Neural crest cell (in vitro differentiated cells): ENCODE measurements at places on chromosomes 4 and X. TPM values are rescaled to one million over a fixed set of nuclear protein-coding genes. Genes with fewer than 3 reads are reported as not detected.

Gene UGT2B15
- not detected in 2 replicates for total RNA-seq

Gene TXLNG
- total RNA-seq = 25.3 and 25.6 TPM in 2 replicates

DNA sequence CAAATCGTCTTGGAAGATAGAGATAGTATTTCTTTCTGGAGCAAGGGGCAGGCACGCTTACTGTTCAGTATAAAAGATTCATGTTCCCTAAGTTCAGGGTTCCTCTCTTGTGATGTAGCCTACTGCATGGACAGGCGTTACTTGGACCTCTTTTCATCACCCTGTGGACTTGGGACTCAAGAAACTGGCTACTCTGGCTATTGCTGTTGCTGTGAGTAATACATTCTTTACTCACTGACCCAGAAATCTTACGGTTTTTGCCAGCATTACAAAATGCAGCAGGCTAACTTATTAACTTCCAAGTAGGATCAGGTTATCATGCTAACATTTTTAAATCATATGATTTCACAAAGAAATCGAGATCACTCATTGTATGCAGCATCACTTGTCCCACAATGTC lies 12.8 kb upstream of the GUCY1B1 start:
- no peaks in the 10 kb centered on the region for H3K4me1 ChIP-seq
- no peak for DNase-seq
- H3K27me3 ChIP-seq = no peaks in the 10 kb centered on the region
- H3K4me3 ChIP-seq = no peak overlapping the region
- H3K27ac ChIP-seq = no peak overlapping the region

Gene ATP1B4
- total RNA-seq = not detected in 2 replicates

GRCh38 chr4:22597471-22597870 lies 81.6 kb upstream of the ADGRA3 start:
- H3K4me1 ChIP-seq = no peaks in the 10 kb centered on the region
- no peak for DNase-seq
- no peaks in the 10 kb centered on the region for H3K36me3 ChIP-seq

DNA sequence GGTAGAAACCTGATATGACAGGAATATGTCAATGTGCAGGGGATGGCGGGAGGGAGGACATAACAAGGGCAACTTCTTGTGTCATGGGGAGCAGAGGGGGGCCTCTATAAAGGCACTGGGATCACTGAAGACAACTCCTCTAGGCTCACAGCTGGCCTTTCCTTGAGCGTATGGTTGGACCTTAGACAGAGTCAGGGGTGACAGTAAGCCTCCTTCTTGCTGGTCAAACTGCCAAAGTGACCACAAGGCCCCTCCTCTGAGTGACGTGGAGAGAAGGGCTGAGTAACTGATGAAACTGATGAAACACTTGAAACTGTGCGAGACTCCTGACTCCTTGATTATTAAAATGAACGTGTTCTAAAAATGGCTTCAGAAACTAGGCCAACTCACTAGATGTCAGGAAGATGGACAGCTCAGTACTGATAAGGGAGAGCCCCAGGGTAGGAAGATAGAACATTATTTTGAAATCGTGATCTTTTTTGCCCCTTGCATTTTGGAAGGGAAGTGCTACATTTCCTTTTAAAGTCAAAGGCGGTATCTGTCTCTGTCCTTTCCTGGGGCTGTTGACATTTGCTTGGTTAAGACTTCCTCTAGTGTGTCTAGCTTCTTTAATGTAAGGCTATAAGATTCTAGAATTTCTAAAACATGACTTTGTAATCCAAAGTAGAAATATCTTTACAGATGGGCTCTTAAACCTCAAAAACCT lies 1.6 kb downstream of the RAB33A start:
- H3K4me1 ChIP-seq = peaks cover 54% of the 10 kb centered on the region
- no peaks in the 10 kb centered on the region for H3K27me3 ChIP-seq
- H3K36me3 ChIP-seq = peaks cover 8% of the 10 kb centered on the region
- peak overlapping the region; percentile 83 for H3K27ac ChIP-seq

Gene CXorf65
- not detected in 2 replicates for total RNA-seq

Gene CT83
- total RNA-seq = not detected in 2 replicates

Gene DOCK11
- total RNA-seq = 13.2 and 14.6 TPM in 2 replicates

Gene ADH1C
- total RNA-seq = not detected in 2 replicates

DNA sequence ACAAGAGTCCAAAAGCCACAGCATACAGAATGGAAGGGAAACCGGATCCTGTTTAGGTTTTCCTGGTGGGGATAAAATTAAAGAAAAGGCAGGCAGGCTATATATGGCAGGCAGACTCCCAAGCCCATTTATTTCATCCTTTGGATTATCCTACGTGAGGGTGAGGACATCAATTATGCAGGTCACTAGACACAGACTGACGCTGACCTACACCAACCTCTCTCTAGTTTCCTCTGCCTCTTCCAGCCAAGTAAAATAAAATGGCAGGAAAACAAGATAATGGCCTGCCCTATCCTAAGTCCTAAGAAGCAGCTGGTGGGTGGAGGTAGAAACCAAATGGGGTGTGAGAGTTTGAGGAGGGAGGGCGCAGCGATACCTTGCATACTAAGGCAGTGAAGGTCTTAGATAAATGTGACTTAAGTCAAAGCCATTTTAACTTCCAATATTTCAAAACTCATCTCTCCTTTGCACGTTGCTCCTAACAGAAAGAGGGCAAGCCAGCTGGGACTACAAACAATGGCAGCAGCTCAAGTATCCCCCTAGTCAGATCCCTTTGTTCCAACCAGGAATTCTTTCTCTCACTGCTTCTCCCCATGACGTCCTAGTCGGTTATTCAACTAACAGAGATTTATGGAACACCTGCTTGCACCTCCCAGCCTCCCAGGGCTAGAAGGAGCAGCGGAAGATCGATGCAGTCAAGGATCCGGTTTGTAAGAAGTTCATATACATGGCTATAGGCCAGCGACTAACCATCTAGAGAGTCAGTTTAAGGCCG lies 72.8 kb downstream of the IRF2 start:
- H3K4me3 ChIP-seq = peak overlapping the region; percentile 7
- H3K4me1 ChIP-seq = peaks cover 37% of the 10 kb centered on the region
- peak overlapping the region; percentile 88 for H3K27ac ChIP-seq
- peak; percentile 5 for DNase-seq
- H3K36me3 ChIP-seq = peaks cover 18% of the 10 kb centered on the region
- no peaks in the 10 kb centered on the region for H3K27me3 ChIP-seq

DNA sequence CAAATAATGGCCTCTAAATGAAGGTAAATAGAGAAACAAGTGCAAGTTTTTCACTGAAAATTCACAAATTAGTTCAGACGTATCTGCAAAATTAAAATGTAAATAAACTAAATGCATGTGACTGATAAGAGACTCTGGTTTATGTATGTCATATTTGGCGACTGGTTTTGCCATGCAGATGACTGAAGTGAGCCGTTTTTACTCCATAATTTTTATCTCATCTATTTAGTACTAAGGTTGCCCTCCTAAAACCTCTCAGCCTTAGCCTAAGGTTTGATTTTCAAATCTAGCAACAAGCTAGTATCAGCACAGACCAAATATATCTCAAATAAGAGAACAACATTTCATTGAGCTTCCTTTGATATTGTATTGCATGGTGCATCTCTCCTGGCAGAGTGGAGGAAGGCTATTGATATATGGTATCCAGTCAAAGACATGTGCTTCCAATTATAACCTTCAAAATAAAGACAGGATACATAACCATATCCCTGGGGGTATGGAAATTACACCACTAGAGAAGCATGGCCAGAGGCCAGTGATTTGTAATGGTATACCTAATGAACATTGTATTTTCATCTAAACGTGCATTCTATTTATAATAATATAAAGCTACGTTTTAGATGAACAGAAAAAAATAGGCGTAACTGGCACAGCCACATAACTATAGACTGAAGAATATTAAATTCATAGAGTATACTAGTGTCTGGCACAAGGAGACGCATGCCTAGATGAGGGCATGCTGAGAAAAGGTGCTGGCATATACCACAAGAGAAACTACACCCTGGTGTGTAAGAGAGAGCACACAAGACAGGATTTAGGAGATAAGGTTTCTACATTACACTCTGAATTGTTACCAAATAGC lies 392.6 kb upstream of the INTU start:
- no peaks in the 10 kb centered on the region for H3K36me3 ChIP-seq

Gene EXOC1
- total RNA-seq = 25.9 and 27.3 TPM in 2 replicates

Gene ZNF732
- total RNA-seq = 4.0 and 5.1 TPM in 2 replicates

- no peak overlapping the region for H3K4me3 ChIP-seq
- H3K4me1 ChIP-seq = peaks cover 12% of the 10 kb centered on the region
- no peak for DNase-seq
- H3K27ac ChIP-seq = no peak overlapping the region
These were observed 4.2 kb upstream of the ZXDB start for GRCh38 chrX:57587607-57588006.

GRCh38 chr4:143773998-143774895 lies 73.8 kb upstream of the FREM3 start:
- H3K36me3 ChIP-seq = no peaks in the 10 kb centered on the region
- peak; percentile 6 for DNase-seq
- H3K27ac ChIP-seq = no peak overlapping the region
- no peak overlapping the region for H3K4me3 ChIP-seq

- peaks cover 8% of the 10 kb centered on the region for H3K4me1 ChIP-seq
- no peak for DNase-seq
- no peaks in the 10 kb centered on the region for H3K27me3 ChIP-seq
- no peak overlapping the region for H3K4me3 ChIP-seq
- H3K36me3 ChIP-seq = peaks cover 8% of the 10 kb centered on the region
- H3K27ac ChIP-seq = no peak overlapping the region
These were observed 171.0 kb downstream of the FBXW7 start for GRCh38 chr4:152364883-152365282.

GRCh38 chrX:120485638-120486520 lies 16.8 kb upstream of the LAMP2 start:
- no peaks in the 10 kb centered on the region for H3K27me3 ChIP-seq
- H3K4me3 ChIP-seq = peak overlapping the region; percentile 89

Gene ABCB7
- total RNA-seq = 29.1 and 31.5 TPM in 2 replicates

GRCh38 chr4:20493761-20494353 lies 206.4 kb upstream of the PACRGL start:
- no peak for DNase-seq
- H3K4me1 ChIP-seq = peaks cover 15% of the 10 kb centered on the region
- no peak overlapping the region for H3K4me3 ChIP-seq
- H3K27me3 ChIP-seq = no peaks in the 10 kb centered on the region
- H3K36me3 ChIP-seq = no peaks in the 10 kb centered on the region
- no peak overlapping the region for H3K27ac ChIP-seq

GRCh38 chrX:153719238-153719637 lies 4.9 kb downstream of the BCAP31 start:
- no peak overlapping the region for H3K4me3 ChIP-seq
- peaks cover 13% of the 10 kb centered on the region for H3K4me1 ChIP-seq
- DNase-seq = no peak
- H3K27me3 ChIP-seq = no peaks in the 10 kb centered on the region

DNA sequence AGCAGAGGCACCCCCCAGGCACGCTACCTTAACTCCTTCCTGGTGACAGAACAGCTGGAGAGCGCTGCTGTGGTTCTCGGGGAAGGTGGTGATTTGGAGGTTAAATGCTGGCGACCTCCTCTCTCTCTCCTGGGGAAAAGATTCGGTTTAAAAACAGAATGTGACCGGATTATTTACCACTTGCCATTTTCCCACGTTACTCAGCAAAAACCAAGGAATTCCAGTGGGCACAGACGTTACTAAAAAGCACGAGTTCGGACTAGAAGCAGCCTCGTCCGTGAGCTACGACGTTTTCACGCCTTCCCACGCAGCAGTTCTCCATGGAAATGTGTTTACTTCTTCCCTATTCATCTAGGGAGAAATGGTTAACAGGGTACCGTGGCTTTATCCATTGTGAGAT lies 32.3 kb upstream of the C4orf50 start:
- H3K4me1 ChIP-seq = no peaks in the 10 kb centered on the region
- DNase-seq = no peak
- peaks cover 2% of the 10 kb centered on the region for H3K27me3 ChIP-seq
- H3K27ac ChIP-seq = no peak overlapping the region

Gene CCSER1
- total RNA-seq = 9.8 and 11.9 TPM in 2 replicates

DNA sequence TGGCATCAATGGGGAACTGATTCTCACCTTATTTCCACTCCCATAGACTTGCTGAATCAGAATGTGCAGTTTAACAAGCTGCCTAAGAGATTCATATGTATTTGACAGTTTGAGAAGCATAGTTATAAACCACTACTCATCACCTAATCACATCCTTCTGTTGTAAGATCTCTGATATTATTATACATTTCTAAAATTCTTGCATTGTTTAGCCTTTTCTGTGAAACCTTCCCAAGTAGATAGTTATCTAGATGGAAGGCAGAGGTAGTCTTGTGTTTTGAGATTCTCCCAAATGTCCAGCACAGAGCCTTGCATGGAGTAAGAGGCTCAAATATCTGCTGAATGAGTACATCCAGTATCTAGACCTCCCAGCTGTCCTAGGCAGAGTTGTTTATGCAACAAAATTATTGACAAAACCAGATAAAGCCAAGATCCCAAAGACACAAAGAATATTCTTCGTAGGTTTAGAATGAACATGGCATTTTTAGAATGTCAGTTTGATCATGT lies 227.3 kb downstream of the KDR start:
- no peaks in the 10 kb centered on the region for H3K27me3 ChIP-seq
- no peaks in the 10 kb centered on the region for H3K36me3 ChIP-seq
- DNase-seq = no peak
- H3K4me3 ChIP-seq = no peak overlapping the region
- H3K4me1 ChIP-seq = no peaks in the 10 kb centered on the region
- no peak overlapping the region for H3K27ac ChIP-seq

- no peak overlapping the region for H3K27ac ChIP-seq
- no peaks in the 10 kb centered on the region for H3K4me1 ChIP-seq
- DNase-seq = no peak
- H3K4me3 ChIP-seq = no peak overlapping the region
- no peaks in the 10 kb centered on the region for H3K27me3 ChIP-seq
- no peaks in the 10 kb centered on the region for H3K36me3 ChIP-seq
These were observed 54.7 kb upstream of the TRPC5 start for GRCh38 chrX:112137276-112137675.

Gene MTMR8
- total RNA-seq = 4.0 and 5.3 TPM in 2 replicates

GRCh38 chrX:78650906-78651437 lies 8.2 kb downstream of the RTL3 start:
- no peak overlapping the region for H3K27ac ChIP-seq
- H3K36me3 ChIP-seq = peaks cover 3% of the 10 kb centered on the region
- DNase-seq = no peak
- H3K4me1 ChIP-seq = peaks cover 12% of the 10 kb centered on the region

DNA sequence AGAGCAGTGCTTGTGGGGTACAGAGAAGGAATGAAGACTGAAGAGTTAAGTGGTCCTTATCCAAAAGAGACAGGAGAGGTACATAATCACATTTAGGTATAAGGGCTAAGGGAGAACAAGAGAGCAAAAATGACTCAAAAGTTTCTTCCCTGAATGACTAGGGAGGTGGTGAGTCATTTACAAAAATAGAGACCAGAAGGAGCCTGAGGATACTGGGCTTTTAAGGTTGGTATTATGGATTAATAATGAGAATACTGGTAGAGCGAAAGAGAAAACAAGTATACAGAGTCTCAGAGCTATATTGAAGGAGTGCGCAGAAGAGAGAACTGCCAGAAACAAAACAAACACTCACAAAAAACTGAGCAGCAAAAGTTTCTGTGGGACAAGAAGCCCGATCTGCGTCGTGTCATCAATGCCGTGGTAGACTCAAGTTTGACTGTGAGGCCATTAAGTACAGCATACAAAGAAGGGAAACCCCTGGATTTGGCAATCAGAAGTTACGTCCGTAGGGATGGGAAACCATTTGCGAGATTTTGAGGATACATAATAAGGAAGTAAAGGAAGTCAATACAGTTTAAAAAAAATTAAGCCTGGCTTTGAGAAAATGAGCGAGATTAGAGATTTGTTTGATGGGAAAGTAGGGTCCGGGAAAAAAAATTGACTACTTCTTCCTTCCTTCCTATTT lies 129.1 kb upstream of the STIM2 start:
- H3K4me3 ChIP-seq = no peak overlapping the region
- no peaks in the 10 kb centered on the region for H3K27me3 ChIP-seq
- no peaks in the 10 kb centered on the region for H3K4me1 ChIP-seq
- peaks cover 2% of the 10 kb centered on the region for H3K36me3 ChIP-seq

Gene HPSE
- 0.30 and 0.32 TPM in 2 replicates for total RNA-seq

Gene AWAT1
- total RNA-seq = not detected in 2 replicates

GRCh38 chr4:136342666-136343065 lies 1189.6 kb downstream of the PCDH18 start:
- no peak overlapping the region for H3K4me3 ChIP-seq
- H3K27ac ChIP-seq = no peak overlapping the region
- no peaks in the 10 kb centered on the region for H3K27me3 ChIP-seq

Gene PASD1
- total RNA-seq = not detected in 2 replicates
